ENCODE measurements at places on chromosomes 6 and 20. TPM values are rescaled to one million over a fixed set of nuclear protein-coding genes. Genes with fewer than 3 reads are reported as not detected.

Gene ATP9A
- 2.3 TPM for total RNA-seq

Gene RRAGD
- total RNA-seq, result 6.8 TPM

Gene CYP39A1
- not detected for total RNA-seq

Gene SMLR1
- total RNA-seq, result not detected

Gene PRKN
- 6.1 TPM for total RNA-seq

Gene C6orf141
- 0.21 TPM for total RNA-seq

Gene BNIP5
- not detected for total RNA-seq

Gene SOX18
- total RNA-seq, result not detected

Gene FAM209A
- 3.7 TPM for total RNA-seq

All from mononuclear cell (primary cell).